Activated T-cell treated with anti-CD3 and anti-CD28 coated beads, Interleukin-2, amount 50 U/mL, for 4 hours (primary cell): ENCODE measurements at places on chromosomes 1 and 21. TPM values are rescaled to one million over a fixed set of nuclear protein-coding genes. Genes with fewer than 3 reads are reported as not detected.

- no peak for DNase-seq
Observed at GRCh38 chr1:60847855-60848582, 234.3 kb upstream of the NFIA start.

DNA sequence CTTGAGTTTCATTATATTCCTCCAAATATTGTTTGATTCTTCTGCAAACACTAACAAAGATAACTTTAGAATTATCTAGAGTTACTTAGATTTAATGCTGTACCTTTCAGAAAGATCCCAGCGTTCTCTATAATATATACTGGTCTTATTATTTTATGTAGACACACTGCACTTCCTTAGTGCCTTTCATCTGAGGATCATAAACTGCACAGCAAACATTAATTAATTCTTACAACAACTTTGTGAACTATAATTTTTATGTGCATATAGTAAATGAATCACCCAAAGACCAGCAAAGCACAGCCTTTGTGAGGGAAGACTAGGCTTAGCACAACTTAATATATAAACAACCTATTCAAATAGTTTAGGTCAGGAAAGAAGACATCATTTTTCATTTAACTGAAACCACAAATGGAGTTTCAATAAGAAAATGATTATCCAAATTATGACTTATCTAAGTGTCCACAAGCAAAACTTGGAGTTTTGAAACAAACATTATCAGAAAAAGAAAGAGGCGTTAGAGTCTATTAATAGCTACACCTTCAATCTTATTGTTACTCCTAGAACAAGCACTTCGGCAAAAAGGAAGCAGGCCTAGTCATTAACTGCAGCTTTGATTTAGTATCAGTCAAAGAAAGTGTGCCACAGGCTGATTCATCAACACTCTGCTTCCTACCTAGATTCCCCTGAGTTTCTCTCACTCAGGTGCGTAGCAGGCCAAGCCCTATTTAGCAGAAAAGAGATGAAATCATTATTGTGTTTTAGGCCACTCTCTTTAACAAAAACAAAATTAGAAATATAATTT is 22.5 kb upstream of the RC3H1 start:
- DNase-seq = no peak

DNA sequence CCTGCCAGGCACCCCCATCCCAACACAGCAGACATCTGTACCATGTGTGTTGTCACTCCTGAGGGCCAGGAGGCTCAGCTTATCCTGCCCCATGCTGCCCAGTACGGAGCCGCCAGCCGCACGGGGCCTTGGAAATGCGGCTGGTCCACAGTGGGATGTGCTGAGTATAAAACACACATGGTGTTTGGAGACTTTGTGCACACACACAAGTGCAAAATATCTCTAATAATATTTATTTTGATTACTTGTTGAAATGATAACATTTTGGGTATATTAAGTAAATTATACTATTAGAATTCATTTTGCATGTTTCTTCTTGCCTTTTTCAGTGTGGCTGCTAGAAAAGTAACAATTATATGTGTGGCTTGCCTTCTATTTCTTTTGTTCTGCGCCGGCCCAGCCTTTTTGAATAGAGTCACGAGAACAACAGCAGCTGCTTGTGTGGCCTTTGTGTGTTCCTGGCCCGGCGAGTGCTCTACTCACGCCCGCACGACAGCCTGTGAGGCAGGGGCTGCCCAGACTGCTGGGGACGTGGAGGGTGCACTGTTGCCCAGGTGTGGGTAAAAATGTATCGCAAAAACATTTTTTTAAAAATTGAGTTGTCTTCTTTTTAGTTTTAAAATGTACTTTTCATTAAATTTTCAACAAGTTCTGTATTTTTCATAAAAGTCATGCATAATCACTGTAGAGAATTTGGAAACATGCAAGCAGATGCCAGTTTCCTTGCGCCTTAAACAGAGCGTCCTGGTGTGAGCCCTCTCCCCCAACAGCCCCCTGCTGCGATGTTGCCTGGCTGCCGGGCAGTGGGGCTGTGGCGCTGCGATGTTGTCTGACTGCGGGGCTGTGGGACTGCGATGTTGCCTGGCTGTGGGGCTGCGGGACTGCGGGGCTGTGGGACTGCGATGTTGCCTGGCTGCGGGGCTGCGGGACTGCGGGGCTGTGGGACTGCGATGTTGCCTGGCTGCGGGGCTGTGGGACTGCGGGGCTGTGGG is 35.5 kb downstream of the COQ8A start:
- no peak for DNase-seq

- DNase-seq = no peak
Observed at GRCh38 chr1:228986093-228986904, 251.0 kb downstream of the RHOU start.

- no peak for DNase-seq
Observed at GRCh38 chr1:53905509-53905908, 11.5 kb downstream of the DIO1 start.

DNA sequence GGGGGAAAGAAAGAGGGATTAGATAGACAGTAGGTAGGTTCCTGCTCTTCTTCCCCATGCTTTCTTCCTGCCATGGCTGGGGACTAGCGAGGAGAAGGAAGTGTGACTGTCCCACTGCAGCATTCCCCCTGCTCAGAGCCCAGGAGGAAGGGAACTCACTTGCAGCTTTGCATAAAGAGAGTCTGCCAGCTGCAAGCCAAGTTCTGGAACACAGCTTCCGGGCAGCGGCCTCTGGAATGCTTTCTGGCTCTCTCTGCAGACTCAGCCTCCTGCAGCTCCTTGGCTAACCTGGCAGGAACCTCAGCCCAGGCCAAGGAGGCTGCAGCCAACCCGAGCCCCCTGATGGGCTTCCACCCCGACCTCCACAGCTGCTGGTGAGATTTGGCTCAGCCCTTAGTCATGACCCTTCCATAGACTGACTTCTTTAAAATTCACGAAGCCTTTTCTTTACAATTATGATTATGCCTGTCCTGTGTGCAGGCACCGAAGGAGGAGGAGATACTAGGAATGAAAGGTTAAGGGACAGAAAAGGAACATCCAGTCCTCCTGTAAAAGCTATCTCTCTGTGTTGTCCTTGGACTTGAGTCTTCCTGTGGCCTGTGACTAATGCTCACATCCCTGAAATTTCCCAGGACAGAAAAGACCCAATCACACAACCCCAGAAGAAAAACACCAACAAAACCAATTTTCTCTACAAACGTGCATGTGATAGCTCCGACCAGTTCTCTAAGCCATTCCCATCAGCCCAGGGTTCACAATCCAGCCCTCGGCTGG is 108.2 kb upstream of the OLIG2 start:
- DNase-seq = no peak

LYPD8 gene
- total RNA-seq = not detected

DNA sequence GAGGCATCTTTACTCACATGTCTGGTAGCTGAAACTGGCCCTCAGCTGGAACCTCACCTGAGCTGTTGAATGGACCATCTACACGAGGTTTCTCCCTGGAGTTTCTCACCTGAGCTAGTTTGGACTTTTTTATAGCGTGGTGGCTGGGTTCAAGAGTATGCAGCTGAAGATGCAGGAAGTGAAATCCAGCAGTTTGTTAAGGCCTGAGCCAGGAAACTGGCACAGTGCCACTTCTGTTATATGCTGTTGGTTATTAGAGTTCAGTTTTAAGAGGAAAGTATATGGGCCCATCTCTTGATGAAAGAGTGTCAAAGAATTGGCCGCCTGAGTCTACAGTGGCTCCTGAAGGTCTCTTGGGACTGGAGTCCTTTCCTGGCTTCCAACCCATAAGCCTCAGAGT is 35.6 kb downstream of the STUM start:
- no peak for DNase-seq

KCNJ6 gene
- total RNA-seq = not detected

GRCh38 chr1:219973213-219973612 is 44.9 kb upstream of the SLC30A10 start:
- DNase-seq = no peak

DNA sequence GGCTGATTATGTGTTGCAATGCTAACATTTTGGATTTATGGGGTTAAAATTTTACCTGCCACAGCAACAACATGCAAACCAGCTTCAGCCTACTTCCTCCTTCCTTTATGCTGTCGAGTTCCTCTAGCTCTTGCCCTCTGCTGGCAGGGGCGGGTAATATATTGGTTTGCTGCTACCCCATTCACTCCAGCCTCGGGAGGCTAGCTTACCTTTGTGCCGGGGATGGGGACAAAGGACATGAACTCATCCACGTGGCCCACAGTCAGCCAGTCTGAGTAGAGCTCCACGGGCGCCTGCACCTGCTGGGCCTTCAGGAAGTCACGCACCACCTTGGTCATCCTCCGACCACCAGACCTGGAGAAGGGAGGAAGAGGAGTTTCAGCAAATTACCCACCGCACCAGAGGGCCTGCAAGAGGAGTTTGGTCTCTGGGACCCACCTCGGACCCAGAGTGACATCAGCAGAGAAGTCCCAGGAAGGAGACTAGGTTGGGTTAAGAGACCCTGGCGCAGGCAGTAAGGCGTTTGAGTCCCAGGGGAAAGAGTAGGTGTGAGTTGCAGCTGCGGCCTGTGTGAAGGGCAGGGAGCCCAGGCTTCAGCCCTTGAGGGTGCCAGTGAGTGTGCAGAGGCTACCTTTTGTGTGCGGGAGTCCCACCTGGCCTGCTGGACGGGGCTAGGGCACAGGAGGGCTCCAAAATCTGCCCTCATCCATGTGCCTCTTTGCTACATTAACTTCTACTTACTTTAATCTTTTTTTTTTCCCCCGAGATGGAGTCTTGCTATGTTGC is 21.8 kb upstream of the SDHB start:
- DNase-seq = no peak

GRCh38 chr1:47696737-47697441 is 259.0 kb downstream of the FOXD2 start:
- no peak for DNase-seq

DNA sequence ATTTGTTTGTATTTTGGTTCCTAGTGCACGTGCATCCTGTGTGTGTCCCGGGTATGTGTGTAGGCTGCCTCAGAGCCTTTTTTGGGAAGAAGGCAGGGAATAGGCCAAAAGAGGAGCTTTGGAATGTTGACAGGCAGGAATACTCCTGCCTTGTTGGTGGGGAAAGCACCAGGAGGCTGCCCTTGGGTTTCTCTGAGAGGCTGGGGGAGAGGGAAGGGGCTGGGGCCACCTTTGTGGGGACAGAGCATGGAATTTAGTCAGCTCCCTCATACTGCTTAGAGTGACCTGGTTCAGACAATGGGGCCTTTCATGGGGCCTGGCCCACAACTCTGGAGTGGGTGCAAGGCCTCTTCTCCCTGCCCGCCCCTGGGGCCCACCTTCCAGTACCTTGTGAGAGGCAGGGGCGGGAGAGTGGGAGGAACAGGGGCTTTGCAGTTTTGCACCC is 31.3 kb downstream of the ACOT11 start:
- no peak for DNase-seq

- DNase-seq = no peak
Observed at GRCh38 chr1:174877208-174877673, 122.5 kb upstream of the CACYBP start.

GRCh38 chr1:9322661-9323244 is 30.1 kb downstream of the SPSB1 start:
- DNase-seq = no peak

- DNase-seq = no peak
Observed at GRCh38 chr1:245001252-245001651, 136.9 kb upstream of the HNRNPU start.

SPRR3 gene
- not detected for total RNA-seq

C1orf167 gene
- not detected for total RNA-seq

DNA sequence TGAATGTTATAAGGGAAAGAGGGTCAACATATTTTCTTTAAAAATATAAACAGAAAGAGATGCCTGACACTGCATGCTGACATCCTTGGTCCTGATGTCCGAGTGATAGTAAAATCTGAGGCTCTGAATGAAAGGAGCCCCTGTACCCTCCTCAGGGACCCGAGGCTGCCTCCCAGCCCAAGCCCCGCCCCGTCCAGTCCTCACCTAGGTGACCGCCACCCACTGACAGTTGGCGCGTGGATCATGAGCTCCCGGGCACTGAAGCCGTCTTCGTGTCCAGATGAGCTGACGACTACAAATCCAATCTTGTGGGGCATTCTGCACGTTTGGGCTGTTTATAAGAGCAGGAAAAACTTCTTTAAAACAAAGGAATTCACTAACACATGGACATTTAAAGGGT is 4.9 kb downstream of the CEP104 start:
- no peak for DNase-seq

FTCD gene
- 0.71 TPM for total RNA-seq

GRCh38 chr1:115088871-115089419 is 358 bp downstream of the TSPAN2 start:
- no peak for DNase-seq

DNA sequence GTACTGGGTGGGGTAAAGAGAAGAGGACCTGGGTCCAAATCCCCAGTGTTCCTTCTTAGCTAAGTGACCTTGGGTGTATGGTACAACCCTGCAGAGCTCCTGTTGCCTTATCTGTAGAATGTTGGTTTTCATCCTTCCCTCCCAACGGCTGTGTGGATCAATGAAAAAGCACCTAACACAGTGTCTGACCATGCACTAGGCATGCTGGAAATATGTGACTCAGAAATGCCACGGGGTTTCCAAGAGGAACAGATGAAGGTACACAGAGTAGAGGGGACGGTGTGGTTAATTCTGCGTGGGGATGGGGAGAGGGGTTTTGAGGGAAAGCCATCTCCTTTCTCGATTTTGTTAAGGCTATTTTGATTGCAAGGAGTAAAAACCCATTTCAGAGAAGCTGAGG is 8.6 kb downstream of the NIPAL3 start:
- DNase-seq = no peak

- no peak for DNase-seq
Observed at GRCh38 chr1:102970496-102971078, 137.7 kb downstream of the COL11A1 start.

DYRK3 gene
- 5.3 TPM for total RNA-seq

GRCh38 chr21:28579986-28580550 is 412.6 kb downstream of the LTN1 start:
- no peak for DNase-seq

DNA sequence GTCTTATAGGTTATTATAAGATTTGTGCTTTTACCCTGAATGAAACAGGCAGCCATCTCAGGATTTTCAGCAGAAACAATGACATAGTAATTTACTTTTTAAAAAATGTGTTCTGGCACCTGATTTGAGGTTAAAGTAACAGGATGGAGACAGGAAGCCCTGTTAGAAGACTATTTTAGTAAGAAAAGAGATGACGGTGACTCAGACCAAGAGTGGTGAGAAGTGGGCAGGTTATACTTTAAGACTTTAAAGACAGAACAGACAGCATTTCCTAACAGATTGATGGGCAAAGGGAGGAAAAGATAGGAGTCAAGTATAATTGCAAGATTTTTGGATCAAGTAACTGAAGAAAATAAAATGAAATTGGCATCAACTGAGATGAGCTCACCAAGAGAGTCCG is 436.8 kb upstream of the NR5A2 start:
- no peak for DNase-seq

CAPZB gene
- total RNA-seq = 262 TPM

GRCh38 chr1:21149855-21150432 is 26.8 kb downstream of the EIF4G3 start:
- no peak for DNase-seq

ATP6V1G3 gene
- total RNA-seq = not detected

SPATA46 gene
- total RNA-seq = not detected

GSTM3 gene
- 11.5 TPM for total RNA-seq

VSIG8 gene
- total RNA-seq = not detected

FUCA1 gene
- total RNA-seq = 6.0 TPM
